ENCODE measurements at places on chromosomes 3 and 15. TPM values are rescaled to one million over a fixed set of nuclear protein-coding genes. Genes with fewer than 3 reads are reported as not detected.

The GP9 gene
- total RNA-seq = not detected

The MUSTN1 gene
- 21.0 TPM for total RNA-seq

The NRROS gene
- total RNA-seq = 17.9 TPM

The KCNMB3 gene
- total RNA-seq = 7.7 TPM

The TMCO5A gene
- not detected for total RNA-seq

The DUOX1 gene
- 0.56 TPM for total RNA-seq

The PARP15 gene
- 4.1 TPM for total RNA-seq

The MAPKAPK3 gene
- total RNA-seq = 31.1 TPM

The GOLGA6L10 gene
- total RNA-seq = 0.42 TPM

DNA sequence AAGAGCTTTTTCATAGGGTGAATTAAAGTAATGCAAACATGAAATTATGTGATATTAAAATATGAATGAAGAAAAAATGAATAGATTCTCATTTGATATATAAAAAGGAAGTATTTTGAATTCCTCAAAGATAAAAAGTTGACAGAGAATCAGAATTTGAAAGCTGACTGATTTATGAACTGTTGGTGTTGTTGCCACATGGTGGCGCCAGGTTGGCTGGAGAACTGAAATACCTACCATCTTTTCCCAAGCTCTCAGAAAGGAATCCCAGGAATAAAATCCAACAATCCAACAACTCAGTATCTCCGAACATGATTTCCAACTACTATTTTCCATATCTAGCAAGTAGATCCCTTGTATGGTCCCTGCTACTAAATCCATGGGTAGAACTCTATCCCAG, 3.1 kb downstream of the MYRIP start:
- no peak overlapping the region for H3K4me3 ChIP-seq
- H3K27me3 ChIP-seq = no peaks in the 10 kb centered on the region
- H3K36me3 ChIP-seq = no peaks in the 10 kb centered on the region
- DNase-seq = no peak

DNA sequence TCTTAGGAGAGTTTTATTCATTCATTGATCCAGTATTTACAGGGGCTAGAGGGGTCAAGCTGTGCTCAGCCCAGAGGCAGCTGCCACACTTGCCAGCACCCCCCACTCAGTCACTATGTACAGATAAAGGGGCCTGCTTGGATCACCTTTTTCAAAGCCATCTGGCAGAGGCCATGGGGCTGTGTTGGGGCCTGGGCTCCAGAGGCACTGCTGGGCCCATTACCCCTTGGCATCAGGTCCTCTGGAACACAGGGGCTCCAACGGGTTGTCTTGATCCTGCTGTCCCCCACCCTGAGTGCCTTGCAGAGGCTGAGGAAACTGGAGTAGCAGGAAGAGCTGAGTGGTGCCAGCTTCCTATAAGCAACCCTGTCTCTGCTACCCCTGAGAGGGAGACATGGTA, 43.9 kb downstream of the SEMA3G start:
- no peaks in the 10 kb centered on the region for H3K4me1 ChIP-seq
- H3K27me3 ChIP-seq = no peaks in the 10 kb centered on the region
- peaks cover 56% of the 10 kb centered on the region for H3K36me3 ChIP-seq
- no peak overlapping the region for H3K4me3 ChIP-seq
- no peak overlapping the region for H3K27ac ChIP-seq

DNA sequence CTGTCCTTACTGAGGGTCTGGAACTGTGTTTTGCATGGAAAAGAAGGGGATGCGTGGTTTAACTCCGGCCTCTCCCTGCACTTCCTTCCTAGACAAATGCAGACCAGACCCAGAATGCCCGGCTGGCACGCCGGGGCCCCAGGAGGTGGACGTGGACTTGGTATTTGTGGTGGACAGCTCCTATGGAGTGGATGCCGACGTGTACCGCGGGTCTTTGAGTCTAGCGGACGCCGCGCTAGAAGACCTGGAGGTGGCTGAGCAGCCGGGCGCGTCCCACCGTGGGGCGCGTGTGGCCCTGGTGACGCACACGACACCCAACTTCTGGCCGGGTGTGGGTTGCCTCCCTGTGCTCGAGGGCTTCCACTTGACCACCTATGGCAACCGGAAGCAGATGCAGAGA, 81.8 kb upstream of the COL6A5 start:
- no peaks in the 10 kb centered on the region for H3K36me3 ChIP-seq
- H3K27me3 ChIP-seq = no peaks in the 10 kb centered on the region
- no peak overlapping the region for H3K4me3 ChIP-seq
- H3K27ac ChIP-seq = no peak overlapping the region
- DNase-seq = no peak

DNA sequence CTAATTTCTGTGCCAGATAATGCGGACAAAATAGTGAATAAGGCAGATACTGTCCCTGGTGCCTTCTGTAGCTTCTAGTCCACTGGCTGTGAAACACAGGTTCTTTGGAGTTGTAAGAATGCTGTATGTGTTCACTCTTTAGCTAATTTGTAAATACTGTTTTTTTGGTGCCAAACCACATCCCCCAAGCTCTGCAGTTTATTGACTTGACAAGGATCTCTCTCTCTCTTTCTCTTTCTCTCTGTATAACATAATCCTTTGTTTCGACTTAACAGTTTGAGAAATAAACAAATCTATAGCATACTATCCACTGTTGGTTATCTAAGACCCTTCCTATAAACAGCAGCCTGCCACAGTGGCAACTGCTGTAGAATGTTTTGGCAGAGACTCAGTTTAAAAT, 7.6 kb downstream of the SMAD3 start:
- no peak for DNase-seq
- no peak overlapping the region for H3K27ac ChIP-seq
- no peaks in the 10 kb centered on the region for H3K36me3 ChIP-seq
- H3K4me1 ChIP-seq = peaks cover 52% of the 10 kb centered on the region
- H3K27me3 ChIP-seq = no peaks in the 10 kb centered on the region

GRCh38 chr15:60972301-60972700, 256.8 kb downstream of the RORA start:
- no peak for DNase-seq
- H3K27me3 ChIP-seq = no peaks in the 10 kb centered on the region
- peaks cover 25% of the 10 kb centered on the region for H3K4me1 ChIP-seq
- no peak overlapping the region for H3K4me3 ChIP-seq
- H3K36me3 ChIP-seq = no peaks in the 10 kb centered on the region
- H3K27ac ChIP-seq = no peak overlapping the region

- no peaks in the 10 kb centered on the region for H3K27me3 ChIP-seq
- no peak overlapping the region for H3K27ac ChIP-seq
- H3K36me3 ChIP-seq = no peaks in the 10 kb centered on the region
- H3K4me3 ChIP-seq = no peak overlapping the region
These were observed 17.4 kb upstream of the SHF start for GRCh38 chr15:45205192-45205591.

DNA sequence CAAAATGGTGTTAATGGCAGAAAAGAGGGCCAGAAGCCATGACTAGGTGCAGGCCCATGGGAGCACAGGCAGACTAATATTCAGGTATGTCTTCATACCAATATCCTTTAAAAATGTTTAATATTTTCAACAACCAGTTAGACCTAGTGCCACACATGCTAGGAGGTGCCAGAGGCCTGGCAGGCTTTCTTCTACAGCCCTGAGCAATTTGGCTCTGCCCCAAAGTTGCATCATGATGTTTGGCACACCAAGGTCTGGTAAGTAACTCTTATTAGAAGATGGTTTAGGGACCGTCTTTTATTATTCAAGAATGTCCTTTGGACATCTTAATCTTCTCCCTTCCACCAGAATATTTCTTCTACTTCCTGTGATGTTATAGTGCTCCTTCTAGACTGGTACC, 34.8 kb downstream of the MITF start:
- H3K4me3 ChIP-seq = no peak overlapping the region
- H3K27me3 ChIP-seq = no peaks in the 10 kb centered on the region
- H3K4me1 ChIP-seq = peaks cover 5% of the 10 kb centered on the region
- H3K27ac ChIP-seq = no peak overlapping the region

DNA sequence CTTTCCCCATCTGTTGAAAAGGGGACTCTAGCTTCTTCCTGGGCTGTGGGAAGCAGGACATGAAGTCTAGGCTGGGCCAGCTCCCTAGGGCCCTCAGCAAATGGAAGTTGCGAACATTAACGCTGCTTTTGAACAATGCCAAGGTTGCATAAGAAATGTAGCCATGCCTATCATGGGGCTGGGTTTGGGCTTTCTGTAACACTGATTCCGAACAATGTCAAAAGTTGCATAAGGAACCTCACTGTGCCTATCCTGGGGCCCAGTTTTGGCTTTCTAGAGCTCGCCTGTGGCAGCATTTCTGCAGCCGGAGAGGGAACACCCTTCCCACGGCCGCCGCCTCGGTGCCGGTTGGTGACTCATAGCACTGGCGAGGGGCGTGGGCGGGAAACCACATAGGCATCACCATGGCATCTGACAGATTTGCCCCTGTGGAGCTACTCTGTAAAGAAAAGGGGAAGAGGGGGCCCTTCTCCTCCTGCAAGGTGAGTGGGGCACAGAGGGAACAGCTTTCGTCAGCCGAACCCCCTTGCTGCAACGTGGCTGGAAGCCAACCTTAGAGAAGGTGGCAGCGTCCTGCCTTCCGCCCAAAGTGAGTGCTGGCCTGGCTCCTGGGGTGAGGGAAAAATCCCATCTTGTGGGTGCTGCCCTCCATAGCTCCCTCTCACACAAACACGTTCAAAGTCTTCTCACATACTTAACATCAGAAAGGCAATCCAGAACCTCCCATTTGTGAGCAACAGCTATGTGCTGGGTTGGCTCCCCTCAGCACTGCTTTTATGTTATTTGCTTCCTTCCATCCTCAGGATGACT, 46.6 kb upstream of the ATP2B2 start:
- no peak for DNase-seq
- no peak overlapping the region for H3K4me3 ChIP-seq
- no peak overlapping the region for H3K27ac ChIP-seq
- H3K36me3 ChIP-seq = no peaks in the 10 kb centered on the region
- H3K27me3 ChIP-seq = no peaks in the 10 kb centered on the region

- no peaks in the 10 kb centered on the region for H3K27me3 ChIP-seq
- no peaks in the 10 kb centered on the region for H3K36me3 ChIP-seq
- no peaks in the 10 kb centered on the region for H3K4me1 ChIP-seq
- H3K4me3 ChIP-seq = no peak overlapping the region
These were observed 112.7 kb downstream of the OXSM start for GRCh38 chr3:25902586-25902985.

DNA sequence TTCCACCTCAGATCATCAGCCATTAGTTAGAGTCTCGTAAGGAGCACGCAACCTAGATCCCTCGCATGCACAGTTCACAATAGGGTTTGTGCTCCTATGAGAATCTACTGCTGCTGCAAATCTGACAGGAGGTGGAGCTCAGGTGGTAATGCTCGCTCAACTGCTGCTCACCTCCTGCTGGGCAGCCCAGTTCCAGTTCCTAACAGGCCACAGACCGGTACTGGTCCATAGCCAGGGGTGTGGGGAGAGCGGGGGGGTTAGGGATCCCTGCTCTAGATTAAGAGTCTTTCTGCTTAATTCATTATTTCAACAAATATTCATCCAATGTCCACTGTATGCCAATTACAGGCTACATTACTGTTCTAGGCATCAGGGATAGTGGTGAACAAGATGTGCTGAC, 170.4 kb upstream of the KBTBD8 start:
- no peaks in the 10 kb centered on the region for H3K36me3 ChIP-seq
- no peaks in the 10 kb centered on the region for H3K27me3 ChIP-seq
- H3K4me1 ChIP-seq = no peaks in the 10 kb centered on the region
- H3K27ac ChIP-seq = no peak overlapping the region
- no peak for DNase-seq

GRCh38 chr3:172154768-172155664, 115.6 kb downstream of the FNDC3B start:
- no peaks in the 10 kb centered on the region for H3K36me3 ChIP-seq
- no peak for DNase-seq
- H3K27ac ChIP-seq = peak overlapping the region; percentile 85
- no peaks in the 10 kb centered on the region for H3K27me3 ChIP-seq

GRCh38 chr3:37130984-37131859, 43.2 kb downstream of the LRRFIP2 start:
- H3K4me3 ChIP-seq = no peak overlapping the region
- no peak for DNase-seq

GRCh38 chr3:117018655-117019054, 309.1 kb downstream of the TUSC7 start:
- no peak overlapping the region for H3K27ac ChIP-seq
- no peak for DNase-seq
- no peaks in the 10 kb centered on the region for H3K4me1 ChIP-seq
- H3K36me3 ChIP-seq = no peaks in the 10 kb centered on the region

- no peak overlapping the region for H3K27ac ChIP-seq
- no peaks in the 10 kb centered on the region for H3K36me3 ChIP-seq
- no peak for DNase-seq
- no peak overlapping the region for H3K4me3 ChIP-seq
- no peaks in the 10 kb centered on the region for H3K27me3 ChIP-seq
These were observed 412.5 kb upstream of the THRB start for GRCh38 chr3:24907106-24907505.

DNA sequence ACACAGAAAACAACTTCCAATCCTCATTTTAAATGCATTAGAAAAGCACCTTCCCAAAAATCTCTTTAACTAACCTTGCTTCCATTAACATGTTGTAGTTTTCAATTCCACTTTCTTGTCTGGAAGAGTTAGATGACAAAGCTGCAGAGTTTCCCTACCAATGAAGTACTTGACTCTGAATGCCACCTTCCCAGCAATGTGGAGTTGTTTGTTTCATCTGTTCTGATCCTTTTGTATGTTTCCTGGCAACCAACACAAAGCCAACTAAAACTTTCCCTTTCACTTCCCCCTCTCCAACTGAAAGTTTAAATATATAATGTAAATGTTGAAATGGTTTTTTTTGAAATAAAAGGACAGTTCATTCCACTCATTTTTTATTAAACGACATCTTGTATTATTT, at the start of gene WDR49:
WDR49 (minus strand) TSS at position 183 of the 400 bp plus-strand sequence. CDS start 517 bp downstream, outside the sequence.
- no peak for DNase-seq
- H3K27me3 ChIP-seq = no peaks in the 10 kb centered on the region
- no peak within 1 kb of the TSS for H3K4me3 ChIP-seq
- H3K27ac ChIP-seq = no peak within 1 kb of the TSS
- H3K4me1 ChIP-seq = no peaks in the 10 kb centered on the region

- H3K27me3 ChIP-seq = no peaks in the 10 kb centered on the region
- peaks cover 11% of the 10 kb centered on the region for H3K4me1 ChIP-seq
- H3K4me3 ChIP-seq = peak within 1 kb of the TSS; percentile 75
- peak within 1 kb of the TSS; percentile 73 for H3K27ac ChIP-seq
- no peak for DNase-seq
These were observed at the start of gene UBA7 for GRCh38 chr3:49813497-49814174. TSS of gene UBA7 (minus strand) at chr3:49813953. CDS start at chr3:49813787, 166 bp downstream.

GRCh38 chr3:76943671-76944070, 96.2 kb upstream of the ROBO2 start:
- H3K4me3 ChIP-seq = no peak overlapping the region
- no peak overlapping the region for H3K27ac ChIP-seq
- no peaks in the 10 kb centered on the region for H3K27me3 ChIP-seq
- no peak for DNase-seq
- H3K36me3 ChIP-seq = no peaks in the 10 kb centered on the region

Data from thoracic aorta (tissue), 2 donors.